ENCODE measurements at places on chromosomes 3 and 15.

GRCh38 chr3:26100176-26100575, 310.3 kb downstream of the OXSM start:
- no peak for DNase-seq

GRCh38 chr3:119146578-119147375, 812 bp downstream of the TEX55 start:
- no peak for DNase-seq

DNA sequence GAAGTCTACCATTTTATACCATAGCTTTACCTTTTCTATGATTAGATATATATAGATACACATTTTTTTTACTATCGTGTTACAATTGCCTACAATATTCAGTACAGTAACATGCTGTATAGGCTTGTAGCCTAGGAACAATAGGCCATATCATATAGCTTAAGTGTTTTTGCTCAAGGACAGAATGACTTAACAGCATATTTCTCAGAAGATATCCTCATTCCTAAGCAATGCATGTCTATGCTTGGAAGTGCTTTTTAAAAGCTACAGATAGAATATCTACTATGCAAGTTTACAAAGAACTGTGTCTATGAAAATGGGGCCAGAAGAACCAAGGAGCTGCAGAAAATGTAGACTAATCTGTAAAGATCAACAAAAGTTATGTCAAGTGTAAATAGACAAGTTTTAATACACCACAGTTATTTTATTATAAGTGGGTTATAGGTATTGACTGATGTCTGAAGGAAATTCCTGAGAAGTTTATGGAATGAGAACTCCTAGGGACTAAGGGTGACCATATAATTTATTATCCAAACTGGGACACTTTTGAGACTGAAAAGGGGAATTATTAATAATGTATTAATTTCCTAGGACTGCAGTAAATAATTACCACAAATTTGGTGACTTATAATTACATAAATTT, 138.7 kb upstream of the TGFBR2 start:
- DNase-seq = no peak

DNA sequence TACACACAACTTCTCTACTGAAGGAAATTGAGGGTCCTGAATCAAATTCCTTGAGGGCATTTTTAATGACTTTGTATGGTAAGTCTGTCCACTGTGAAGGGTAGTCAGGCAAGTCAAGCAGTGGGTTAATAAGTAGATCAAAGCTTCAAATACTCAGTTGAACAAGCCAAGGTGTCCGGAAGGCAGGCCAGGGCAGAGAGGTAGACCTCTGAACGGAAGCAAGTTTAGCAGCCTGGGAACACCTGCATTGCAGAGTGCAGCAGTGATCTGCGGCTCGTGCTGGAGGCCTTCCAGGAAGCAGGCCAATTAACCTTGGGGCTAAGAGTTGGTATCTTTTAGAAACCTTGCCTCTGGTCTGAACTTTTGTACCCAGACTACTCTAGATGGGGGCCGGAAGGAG, 143.8 kb downstream of the LRTM1 start:
- no peak for DNase-seq

GRCh38 chr3:123877965-123878364, 6.2 kb downstream of the MYLK start:
- DNase-seq = no peak

- no peak for DNase-seq
Observed at GRCh38 chr3:161263057-161263456, 41.9 kb downstream of the NMD3 start.

- no peak for DNase-seq
Observed at GRCh38 chr15:94335616-94336015, 104.3 kb downstream of the MCTP2 start.

- peak; percentile 93 for DNase-seq
Observed at GRCh38 chr3:147661916-147662315, 252.8 kb downstream of the ZIC1 start.

DNA sequence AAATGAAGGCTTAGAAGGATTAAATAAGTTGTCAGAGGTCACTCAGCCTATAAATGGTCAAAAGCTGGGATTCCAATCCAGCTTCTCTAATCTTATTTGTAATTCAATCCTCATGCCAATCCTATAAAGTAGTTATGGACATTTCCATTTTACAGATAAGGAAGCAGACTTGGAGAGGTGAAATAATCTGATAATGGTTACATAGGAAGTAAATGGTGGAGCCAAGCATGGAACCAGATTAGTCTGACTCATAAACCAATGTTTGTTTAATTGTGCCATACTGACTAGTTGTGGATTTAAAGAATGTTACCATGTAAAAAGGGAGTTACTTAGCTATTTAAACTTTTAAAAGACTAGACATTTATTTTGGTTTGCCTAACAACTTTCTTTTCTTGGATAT, 59.7 kb downstream of the KCNAB1 start:
- no peak for DNase-seq

DNA sequence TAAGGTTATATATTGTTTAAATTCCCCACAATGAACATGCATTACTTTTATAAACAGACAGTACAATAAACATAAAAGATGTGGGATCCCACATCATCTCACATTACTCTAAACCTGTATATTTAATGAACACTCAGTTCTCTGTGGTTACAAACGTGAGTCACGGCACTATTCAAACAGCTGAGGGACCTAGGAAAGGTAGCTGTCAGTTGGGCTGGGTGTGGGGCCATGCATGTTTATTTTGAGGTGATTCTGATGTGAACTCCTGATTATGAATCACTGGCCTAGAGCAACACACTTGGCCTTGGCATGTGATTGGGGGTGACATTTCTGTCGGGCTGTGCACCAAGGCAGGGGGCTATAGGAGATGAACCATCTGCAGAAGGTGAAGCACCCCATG, 147.6 kb upstream of the HACD2 start:
- no peak for DNase-seq

GRCh38 chr3:39577541-39577940, 110.1 kb downstream of the MOBP start:
- DNase-seq = peak; percentile 63

DNA sequence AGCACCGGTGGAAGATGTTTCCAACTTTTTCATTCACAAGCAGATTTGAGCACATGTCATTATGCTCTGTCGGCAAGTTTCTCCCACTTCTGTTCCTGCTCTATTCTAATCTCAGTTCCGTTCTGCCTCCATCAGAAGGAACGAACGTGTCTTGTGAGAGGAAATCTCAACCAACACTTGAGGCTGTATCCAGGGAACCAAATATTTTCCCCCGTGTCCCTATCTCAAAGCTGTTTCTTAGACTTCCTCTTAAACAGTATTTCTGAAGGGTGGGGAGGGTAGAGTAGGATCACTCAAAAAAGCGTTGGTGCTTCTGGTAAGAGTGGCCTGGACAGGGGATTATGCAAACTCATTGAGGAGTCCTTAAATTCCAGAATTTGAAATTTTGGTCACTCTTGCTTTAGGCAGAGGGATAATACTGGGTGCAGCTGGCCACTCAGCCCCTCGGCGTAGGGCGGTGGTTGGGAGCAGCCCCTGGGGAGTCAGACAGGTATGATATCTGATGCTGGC, 54.9 kb downstream of the FRMD4B start:
- DNase-seq = no peak

- DNase-seq = peak; percentile 96
Observed at GRCh38 chr3:118501152-118501551, 533.5 kb downstream of the IGSF11 start.

DNA sequence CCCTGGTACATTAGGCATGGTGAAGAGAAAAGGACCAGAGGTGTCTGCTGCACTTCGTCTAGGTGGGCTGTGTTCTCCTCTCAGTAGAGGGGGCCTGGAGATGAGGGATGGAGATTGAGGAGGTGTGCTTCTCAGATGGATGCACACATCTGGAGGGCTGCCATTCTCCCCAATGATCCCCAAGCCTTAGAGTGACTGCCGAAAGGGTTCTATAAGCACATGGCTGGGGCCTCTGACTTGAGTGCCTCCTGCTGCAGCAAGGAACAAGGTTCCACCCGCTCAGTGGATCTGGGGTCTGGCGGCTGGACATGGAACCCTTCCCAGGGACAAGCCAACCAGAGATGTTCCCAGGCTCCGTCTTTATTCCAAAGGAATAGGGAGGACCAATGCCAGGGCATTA, 66.8 kb downstream of the CPN2 start:
- DNase-seq = no peak
